Stimulated activated CD4-positive, alpha-beta T cell treated with anti-CD3 and anti-CD28 coated beads, TNF-alpha, amount 100 ng/mL, for 24 hours (primary cell): ENCODE measurements at places on chromosomes 6 and 20.

- DNase-seq, result no peak
Observed at GRCh38 chr6:40252531-40253258, 318.4 kb upstream of the MOCS1 start.

- no peak for DNase-seq
Observed at GRCh38 chr6:50778696-50779095, 40.0 kb upstream of the TFAP2B start.

GRCh38 chr6:151761851-151762250 lies 45.6 kb upstream of the ESR1 start:
- no peak for DNase-seq

GRCh38 chr20:31572042-31572700 lies 32.9 kb upstream of the ID1 start:
- no peak for DNase-seq

DNA sequence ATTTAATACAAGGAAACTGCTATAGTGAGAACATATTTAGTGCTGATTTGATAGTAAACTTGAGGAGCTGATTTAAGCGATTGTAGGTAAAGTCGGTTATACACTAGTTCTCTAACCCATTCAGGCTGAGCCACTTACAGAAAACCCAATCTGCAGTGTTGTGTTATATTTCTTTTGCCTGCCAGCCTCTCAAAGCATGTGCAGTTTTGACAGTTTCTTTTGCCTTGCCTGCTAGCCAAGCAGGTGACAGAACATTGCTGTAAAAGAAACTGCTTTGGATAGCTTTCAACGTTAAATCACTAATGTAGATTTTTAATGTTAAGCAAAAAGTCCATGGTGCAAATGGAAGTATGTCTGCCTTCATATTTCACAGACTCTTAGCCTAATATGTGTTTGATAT lies 982.9 kb downstream of the EYS start:
- no peak for DNase-seq

- no peak for DNase-seq
Observed at GRCh38 chr6:113944701-113945100, 26.2 kb downstream of the HDAC2 start.

GRCh38 chr20:24676353-24676977 lies 207.0 kb downstream of the SYNDIG1 start:
- no peak for DNase-seq

DNA sequence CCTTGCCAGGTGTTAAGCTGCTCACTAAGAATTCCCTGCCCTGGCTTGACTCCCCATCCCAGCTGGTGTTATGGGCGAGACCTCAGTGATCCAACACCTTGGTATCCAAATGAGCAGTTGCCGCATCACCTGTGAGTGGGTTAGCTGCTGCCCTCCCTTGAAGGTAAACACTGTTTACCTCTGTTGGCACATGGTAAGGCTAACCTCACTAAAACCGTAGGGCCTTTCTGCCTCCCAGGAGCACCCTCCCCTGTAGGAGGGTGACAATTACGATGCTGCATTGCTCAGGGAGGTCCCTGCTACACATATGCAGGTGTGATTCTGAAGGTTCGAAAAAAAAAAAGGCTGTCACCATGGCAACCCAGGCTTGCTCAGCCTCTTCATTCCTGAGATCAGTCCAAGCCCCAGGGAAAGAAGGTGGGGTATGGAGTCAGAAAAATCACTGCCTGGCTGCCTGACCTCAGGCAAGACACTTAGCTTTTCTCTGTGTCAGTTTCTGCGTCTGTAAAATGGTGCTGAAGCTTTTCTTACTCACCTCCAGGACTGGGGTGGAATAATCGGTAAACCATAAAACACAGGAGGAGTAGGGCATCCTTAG lies 19.5 kb downstream of the PNPLA1 start:
- no peak for DNase-seq

DNA sequence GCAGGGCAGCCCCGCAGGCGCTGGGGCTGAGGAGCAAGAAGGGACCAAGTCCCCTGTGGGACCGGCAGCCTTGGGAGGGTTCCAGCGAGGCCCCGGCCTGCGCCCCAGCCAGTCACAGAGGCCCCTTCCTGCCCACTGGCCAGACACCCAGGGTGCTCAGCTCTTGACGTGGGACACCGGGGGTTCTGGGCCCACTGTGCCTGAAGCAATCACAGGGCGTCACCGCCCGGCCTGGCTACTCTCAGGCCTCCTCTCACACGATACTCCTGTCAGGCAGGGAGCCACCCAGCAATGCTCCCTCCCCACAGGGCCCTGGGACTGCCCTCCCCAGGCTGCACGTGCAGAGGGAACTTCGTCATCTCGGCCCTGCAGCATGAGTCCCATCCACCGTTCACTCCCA lies 14.5 kb downstream of the TAF4 start:
- no peak for DNase-seq

GRCh38 chr20:19530006-19530405 lies 228.1 kb upstream of the RIN2 start:
- DNase-seq, result no peak

DNA sequence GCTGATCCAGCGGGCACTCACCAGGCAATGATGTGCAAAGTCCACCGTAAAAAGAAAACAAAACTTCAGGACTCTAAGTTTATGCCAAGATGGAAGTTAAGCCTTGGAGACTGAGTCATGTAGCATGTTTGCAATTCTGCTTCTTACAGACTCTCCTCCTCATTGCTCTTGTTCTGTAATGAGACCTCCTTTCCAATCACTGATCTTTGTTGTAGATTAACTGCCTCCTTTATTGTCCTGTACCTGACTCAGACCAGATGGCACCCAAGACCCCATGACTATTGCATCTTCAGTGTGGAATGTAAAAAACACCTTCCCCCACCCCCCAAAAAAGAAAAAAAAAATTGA lies 11.2 kb downstream of the NEU1 start:
- DNase-seq, result no peak

- no peak for DNase-seq
Observed at GRCh38 chr6:99547526-99547925, 20.9 kb downstream of the CCNC start.

DNA sequence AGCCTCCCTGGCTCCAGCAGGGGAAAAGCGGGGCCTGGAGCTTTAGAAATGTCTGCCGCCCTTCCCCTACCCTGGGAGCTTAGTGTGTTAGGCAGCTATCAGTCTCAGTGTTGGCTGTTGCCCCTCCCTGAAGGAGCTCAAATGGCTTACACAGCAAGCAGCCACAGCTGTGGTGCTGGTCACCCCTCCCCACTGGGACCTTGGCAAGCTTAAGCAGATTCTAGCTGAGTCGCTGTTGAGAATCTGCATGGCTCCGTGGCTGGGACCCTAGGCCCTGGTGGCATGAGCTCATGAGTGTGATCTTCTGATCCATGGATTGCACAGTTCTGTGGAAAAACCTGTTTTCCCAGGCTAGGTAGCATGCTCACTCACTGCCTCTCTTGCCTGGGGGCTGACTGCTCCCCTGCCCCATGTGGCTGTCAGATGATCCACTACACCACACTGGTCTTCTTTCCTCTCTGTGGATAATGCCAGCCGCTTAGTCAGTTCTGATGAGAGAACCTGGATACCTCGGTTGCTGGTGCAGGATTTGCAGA lies 714.0 kb downstream of the MAFB start:
- DNase-seq, result no peak

DNA sequence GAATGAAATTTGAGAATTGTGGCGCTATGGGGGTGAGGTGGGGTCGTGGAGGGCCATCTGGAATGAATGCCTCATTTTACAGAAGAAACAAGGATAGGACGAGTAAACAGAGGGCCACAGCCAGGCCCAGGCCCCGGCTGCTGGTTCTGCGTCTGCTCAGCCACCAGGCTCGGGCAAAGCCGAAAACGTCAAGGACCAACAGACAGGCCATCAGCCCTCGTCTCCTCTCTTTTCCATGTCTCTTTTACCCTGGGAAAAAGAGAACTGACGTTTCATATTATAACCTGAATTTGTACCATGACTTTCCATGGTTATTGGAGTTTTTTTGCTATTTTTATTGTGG lies 212.4 kb upstream of the ARID1B start:
- no peak for DNase-seq

DNA sequence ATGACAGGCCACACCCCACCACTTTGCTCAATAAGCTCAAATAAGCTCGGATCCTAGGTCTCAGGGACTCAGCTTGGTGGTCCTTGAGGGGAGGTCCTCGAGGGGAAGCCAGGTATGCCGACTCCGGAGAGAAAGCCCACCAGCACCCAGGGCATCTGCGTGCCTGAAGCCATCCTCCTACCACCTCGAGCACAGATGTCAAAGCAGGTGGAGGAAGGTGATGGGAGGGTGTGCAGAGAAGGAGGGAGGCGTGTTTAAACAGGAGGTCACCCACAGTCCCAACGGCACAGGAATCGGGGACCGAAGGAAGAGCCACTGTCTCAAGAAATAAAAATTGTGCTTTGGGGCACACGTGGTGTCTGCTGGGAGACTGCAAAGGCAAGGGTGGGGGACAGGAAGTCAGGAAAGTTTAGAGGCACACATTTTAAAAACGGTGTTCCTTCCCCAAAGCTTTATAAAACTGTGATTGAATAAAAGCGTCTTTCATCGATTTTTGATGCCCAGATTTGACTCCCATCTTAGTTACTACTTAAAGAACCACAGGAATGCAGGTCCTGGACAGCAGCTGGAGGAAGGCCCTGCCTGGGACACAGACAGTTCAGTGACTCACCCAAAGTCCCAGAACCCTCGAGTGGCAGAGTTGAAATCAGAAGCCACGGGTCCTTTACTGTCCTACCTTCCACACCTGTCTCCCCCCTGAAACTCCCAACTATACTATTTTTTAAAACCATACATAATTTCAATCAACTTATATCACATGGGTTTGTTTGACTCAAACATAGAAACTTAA lies 221.0 kb upstream of the PDE10A start:
- DNase-seq, result no peak

GRCh38 chr20:33812908-33813462 lies 1.8 kb downstream of the CHMP4B start:
- DNase-seq, result no peak

DNA sequence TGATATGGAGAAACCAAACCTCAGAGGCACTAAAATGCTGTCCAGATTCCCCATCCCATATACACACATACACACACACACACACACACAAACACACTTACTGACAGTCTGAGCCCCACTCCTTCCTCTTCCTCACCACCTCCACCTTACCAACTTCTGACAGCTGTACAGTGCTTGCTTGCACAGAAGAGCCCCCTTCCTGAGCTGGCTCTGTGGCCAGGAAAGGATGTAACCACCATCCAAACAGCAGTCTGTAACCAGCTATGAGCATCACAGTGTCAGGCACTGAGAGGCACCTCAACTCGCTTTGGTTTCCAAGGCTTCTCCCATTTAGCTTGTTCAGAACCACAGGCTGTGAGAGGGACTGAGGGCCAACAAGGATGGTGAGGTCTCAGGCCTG lies 5.9 kb upstream of the C6orf136 start:
- no peak for DNase-seq

DNA sequence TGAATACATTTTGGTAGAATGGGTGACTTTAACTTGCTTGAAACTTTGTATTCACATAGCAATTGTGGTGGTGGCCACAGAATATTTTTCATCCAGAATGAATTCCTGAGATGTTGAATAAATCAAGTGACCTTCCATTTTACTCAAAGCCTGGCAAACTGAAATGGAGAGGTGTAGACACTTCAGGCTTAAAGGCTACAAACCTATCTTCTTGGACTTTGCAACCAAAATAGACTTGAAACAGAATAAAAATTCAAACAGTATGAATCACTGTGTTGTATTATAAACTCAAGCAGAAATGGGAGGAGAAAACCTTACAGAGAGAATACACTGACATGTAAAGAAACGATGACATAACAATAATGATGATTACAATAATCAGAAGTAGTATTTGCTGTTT lies 371.6 kb downstream of the BCKDHB start:
- DNase-seq, result no peak

- DNase-seq, result no peak
Observed at GRCh38 chr6:84615113-84615850, 149.1 kb downstream of the TBX18 start.

- DNase-seq, result no peak
Observed at GRCh38 chr6:127100510-127101140, 17.8 kb upstream of the RSPO3 start.

DNA sequence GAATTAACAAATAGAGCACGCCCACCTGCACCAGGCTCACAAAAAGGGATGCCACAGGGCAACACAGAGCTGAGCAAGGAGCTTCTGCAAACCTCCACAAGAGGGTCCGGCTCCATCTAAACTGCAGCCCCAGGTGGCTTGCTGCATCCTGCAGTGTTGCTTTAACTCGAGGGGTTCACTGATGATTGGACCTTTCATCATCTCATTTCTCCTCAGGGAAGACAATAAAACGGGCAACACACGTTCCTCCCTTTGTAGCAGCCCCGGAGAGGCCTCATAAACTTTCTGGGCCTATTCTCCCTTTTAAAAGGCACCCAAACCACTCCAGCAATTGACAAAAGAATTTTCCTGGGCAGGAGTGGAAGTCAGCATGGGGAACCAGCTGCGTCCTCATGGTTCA lies 161.5 kb upstream of the CDH4 start:
- DNase-seq, result no peak

DNA sequence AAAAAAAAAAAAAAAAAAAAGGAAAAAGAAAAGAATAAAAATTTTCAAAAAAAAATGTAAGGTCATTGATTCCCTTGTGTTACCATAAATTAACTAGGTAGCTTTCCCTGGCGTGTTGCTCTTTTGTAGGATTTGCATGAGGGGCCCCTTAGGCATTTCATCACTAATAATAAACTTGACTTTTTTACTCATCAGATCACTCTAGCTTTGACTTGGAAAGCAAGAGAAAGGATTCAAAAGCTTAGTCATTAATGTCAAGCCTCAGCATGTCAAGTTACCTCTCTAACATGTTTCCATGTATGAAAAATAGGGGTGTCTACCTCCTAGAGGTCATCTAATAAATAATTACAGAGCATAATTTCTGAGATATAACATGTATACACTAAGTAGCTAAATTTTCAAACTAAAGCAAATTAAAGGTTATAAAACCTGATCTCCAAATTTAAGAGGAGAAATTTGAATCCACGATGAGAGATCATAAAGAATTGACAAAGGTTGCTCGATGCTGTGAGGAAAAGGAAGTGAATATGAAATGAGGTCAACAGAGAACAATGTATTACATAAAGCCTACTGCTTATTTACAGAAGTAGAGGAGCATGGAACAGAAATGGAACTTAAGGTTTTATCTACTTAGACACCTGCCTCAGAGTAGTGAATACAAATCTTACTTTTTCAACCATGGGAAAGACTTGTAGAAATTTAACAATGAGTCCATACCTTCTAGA lies 86.8 kb downstream of the ARHGAP18 start:
- no peak for DNase-seq

DNA sequence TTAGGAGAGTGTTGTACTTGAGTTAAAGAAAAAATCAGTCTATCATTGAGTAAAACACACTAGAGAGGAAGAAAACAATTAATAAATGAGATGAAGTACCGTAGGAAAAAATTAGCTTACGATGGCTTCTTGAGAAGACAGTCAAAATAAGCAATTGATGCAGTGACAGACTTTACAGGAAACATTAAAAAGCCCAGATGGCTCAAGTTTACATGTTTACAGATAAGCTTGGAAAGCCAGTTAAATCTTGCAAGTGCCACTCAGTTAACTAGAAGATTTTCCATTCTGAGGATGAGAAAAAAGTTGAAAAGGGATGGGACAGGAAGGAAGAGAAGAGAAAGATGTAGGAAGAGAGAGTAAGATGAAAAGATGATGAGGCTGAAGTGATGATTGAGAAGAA lies 288.8 kb upstream of the FERMT1 start:
- DNase-seq, result no peak

- no peak for DNase-seq
Observed at GRCh38 chr6:131638013-131638412, 911 bp downstream of the ENPP3 start.
